ENCODE measurements at places on chromosomes 1 and 21. TPM values are rescaled to one million over a fixed set of nuclear protein-coding genes. Genes with fewer than 3 reads are reported as not detected.
A peak's percentile ranks its signal among the peaks of the same experiment; 100 is the strongest.

GRCh38 chr1:211731456-211732292 lies 56.3 kb upstream of the NEK2 start:
- H3K4me3 ChIP-seq, result no peak overlapping the region
- H3K36me3 ChIP-seq, result no peaks in the 10 kb centered on the region
- H3K27me3 ChIP-seq, result peaks cover 24% of the 10 kb centered on the region
- no peaks in the 10 kb centered on the region for H3K4me1 ChIP-seq
- no peak for DNase-seq
- no peak overlapping the region for H3K27ac ChIP-seq

GRCh38 chr1:224589006-224589405 lies 27.1 kb upstream of the CNIH3 start:
- no peaks in the 10 kb centered on the region for H3K36me3 ChIP-seq
- H3K27ac ChIP-seq, result no peak overlapping the region
- H3K4me3 ChIP-seq, result no peak overlapping the region
- DNase-seq, result no peak
- H3K4me1 ChIP-seq, result no peaks in the 10 kb centered on the region

DNA sequence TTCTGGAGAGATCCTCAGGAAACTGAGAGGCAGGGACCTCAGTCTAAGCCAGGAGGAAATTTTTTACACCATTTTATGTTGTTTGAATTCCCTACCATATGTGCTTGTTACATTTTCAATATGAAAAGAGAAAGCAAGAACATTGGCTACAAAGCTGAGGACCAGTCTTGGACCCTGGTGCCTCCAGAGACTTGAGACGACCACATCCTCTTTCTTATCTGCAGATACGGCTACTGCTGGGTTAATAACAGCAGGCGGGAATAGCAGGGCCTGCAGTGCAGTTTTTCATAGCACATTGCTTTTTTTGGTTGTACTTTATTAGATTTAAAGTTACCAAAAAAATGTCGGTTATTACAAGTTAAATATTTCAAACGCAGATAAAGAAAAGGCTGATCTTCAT lies 3.9 kb downstream of the KDM4A start:
- no peak for DNase-seq
- no peak overlapping the region for H3K4me3 ChIP-seq
- no peak overlapping the region for H3K27ac ChIP-seq

DNA sequence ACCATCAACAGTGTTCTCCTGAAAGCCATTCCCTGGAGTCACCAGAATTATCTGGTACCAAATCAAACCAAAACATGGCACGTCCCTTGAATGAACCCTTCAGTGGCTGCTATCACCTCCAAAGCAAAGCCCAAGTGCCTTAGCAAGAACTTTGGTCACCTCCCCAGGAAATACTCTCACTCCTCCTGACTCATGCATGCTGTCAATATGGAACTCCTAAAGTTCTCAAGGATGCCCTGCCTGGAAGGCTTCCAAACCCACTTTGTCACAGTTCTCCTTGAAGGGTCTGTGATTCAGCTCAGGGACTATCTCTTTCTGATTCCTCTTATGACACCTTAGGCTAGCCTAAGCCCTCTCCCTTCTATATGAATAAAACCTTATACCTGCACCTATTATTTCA lies 146.1 kb upstream of the RUNX1 start:
- no peaks in the 10 kb centered on the region for H3K36me3 ChIP-seq
- H3K27ac ChIP-seq, result no peak overlapping the region
- no peaks in the 10 kb centered on the region for H3K27me3 ChIP-seq
- no peak for DNase-seq
- no peak overlapping the region for H3K4me3 ChIP-seq

- no peaks in the 10 kb centered on the region for H3K36me3 ChIP-seq
- DNase-seq, result no peak
- no peaks in the 10 kb centered on the region for H3K27me3 ChIP-seq
- no peak overlapping the region for H3K4me3 ChIP-seq
- peaks cover 3% of the 10 kb centered on the region for H3K4me1 ChIP-seq
These were observed 13.7 kb upstream of the RPL5 start for GRCh38 chr1:92817986-92818764.

GRCh38 chr1:236865818-236866155 lies 70.7 kb downstream of the MTR start:
- peak overlapping the region; percentile 85 for H3K27ac ChIP-seq
- peaks cover 54% of the 10 kb centered on the region for H3K4me1 ChIP-seq
- H3K4me3 ChIP-seq, result no peak overlapping the region
- no peaks in the 10 kb centered on the region for H3K27me3 ChIP-seq

- DNase-seq, result no peak
- H3K36me3 ChIP-seq, result no peaks in the 10 kb centered on the region
- H3K27me3 ChIP-seq, result no peaks in the 10 kb centered on the region
- H3K4me1 ChIP-seq, result peaks cover 8% of the 10 kb centered on the region
These were observed 36.9 kb upstream of the BACH1 start for GRCh38 chr21:29261555-29262540.

DNA sequence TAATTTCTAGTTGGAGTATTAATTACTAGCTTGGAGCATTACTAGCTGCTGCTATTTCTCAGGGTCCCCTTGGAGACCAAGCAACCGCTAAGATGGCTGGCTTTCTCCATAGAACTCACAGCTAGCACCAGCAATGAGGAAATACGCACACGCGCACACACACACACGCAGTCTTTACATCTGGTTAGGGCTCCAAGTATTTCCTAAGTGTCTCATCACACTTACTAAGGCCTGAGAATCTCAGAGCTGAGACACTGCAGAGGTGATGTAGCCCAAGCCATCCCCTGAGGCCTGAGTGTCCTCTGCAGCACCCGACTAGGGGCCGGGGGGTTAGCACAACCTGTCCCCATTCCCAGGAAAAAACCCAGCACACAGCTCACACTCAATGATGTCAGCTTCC lies 42.5 kb downstream of the ITPKB start:
- no peak for DNase-seq
- no peak overlapping the region for H3K4me3 ChIP-seq
- H3K4me1 ChIP-seq, result peaks cover 94% of the 10 kb centered on the region
- H3K27me3 ChIP-seq, result no peaks in the 10 kb centered on the region

DNA sequence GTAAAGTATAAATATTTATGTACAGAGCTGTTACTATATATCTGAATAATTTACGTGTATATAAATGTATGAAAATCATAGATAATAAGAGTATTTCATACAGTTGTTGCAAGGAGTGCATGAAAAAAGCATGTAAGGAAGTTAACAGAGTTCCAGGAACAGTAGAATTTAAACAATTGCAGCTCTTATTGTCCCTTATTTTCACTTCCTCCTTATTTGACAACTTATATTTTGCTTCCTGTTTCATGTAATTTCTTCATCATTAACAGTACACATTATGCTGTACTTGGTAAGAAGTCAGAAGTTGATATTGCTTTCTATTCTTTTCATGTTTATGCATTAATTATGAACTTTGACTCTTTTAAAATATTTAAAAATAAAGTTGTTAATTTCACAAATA lies 681.5 kb downstream of the LRRIQ3 start:
- H3K27ac ChIP-seq, result no peak overlapping the region
- H3K36me3 ChIP-seq, result no peaks in the 10 kb centered on the region
- no peaks in the 10 kb centered on the region for H3K4me1 ChIP-seq
- no peak overlapping the region for H3K4me3 ChIP-seq
- DNase-seq, result no peak
- no peaks in the 10 kb centered on the region for H3K27me3 ChIP-seq

DNA sequence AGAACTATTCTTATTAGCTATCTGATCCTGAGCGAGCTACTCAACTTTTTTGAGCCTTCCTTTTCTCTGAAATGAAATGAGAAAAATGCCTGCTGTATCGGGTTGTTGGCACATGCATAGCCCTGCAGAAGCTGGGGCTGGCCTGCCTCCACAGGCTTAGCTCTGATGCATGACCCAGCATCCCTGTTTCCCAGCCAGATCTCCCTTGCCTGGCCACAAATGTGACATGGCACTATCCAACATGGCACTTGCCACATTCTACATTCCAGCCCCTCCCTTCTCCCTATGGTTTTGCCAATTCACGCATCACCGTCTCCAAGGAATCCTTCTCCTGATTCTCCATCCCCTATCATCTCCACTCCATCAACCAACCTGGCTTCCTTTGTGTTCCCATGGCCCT lies 13.8 kb downstream of the RNU5D-1 start:
- H3K27ac ChIP-seq, result no peak overlapping the region
- H3K4me1 ChIP-seq, result peaks cover 7% of the 10 kb centered on the region
- DNase-seq, result no peak
- H3K4me3 ChIP-seq, result no peak overlapping the region
- peaks cover 1% of the 10 kb centered on the region for H3K27me3 ChIP-seq

DNA sequence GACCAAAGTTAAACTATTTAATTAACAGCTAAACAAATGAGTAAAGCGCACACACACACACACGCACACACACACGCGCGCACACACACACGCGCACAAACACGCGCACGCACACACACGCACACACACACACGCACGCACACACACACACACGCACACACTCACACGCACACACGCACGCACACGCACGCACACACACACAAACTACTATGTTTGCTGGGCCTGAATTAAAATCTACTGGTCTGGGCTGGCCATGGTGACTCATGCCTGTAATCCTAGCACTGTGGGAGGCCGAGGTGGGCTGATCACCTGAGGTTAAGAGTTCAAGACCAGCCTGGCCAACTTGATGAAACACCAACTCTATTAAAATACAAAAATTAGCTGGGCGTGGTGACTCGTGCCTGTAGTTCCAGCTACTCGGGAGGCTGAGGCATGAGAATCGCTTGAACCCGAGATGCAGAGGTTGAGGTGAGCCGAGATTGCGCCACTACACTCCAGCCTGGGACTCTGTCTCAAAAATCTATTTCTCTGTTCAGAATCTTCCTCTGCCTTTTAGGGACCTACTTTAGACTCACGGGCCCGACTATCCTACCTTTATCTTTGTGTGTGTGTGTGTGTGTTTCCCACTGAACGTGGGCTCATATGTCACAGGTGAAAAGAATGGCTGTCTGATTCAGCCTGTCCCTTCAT lies 37.5 kb upstream of the DNAJC11 start:
- H3K36me3 ChIP-seq, result no peaks in the 10 kb centered on the region
- DNase-seq, result no peak
- peaks cover 20% of the 10 kb centered on the region for H3K27me3 ChIP-seq
- H3K27ac ChIP-seq, result no peak overlapping the region

GRCh38 chr1:213325482-213325881 lies 274.4 kb downstream of the RPS6KC1 start:
- H3K27me3 ChIP-seq, result no peaks in the 10 kb centered on the region
- DNase-seq, result no peak
- no peak overlapping the region for H3K27ac ChIP-seq
- H3K4me1 ChIP-seq, result no peaks in the 10 kb centered on the region
- H3K4me3 ChIP-seq, result no peak overlapping the region
- H3K36me3 ChIP-seq, result no peaks in the 10 kb centered on the region

GRCh38 chr1:224592636-224593582 lies 23.2 kb upstream of the CNIH3 start:
- H3K36me3 ChIP-seq, result no peaks in the 10 kb centered on the region
- H3K27me3 ChIP-seq, result no peaks in the 10 kb centered on the region

DNA sequence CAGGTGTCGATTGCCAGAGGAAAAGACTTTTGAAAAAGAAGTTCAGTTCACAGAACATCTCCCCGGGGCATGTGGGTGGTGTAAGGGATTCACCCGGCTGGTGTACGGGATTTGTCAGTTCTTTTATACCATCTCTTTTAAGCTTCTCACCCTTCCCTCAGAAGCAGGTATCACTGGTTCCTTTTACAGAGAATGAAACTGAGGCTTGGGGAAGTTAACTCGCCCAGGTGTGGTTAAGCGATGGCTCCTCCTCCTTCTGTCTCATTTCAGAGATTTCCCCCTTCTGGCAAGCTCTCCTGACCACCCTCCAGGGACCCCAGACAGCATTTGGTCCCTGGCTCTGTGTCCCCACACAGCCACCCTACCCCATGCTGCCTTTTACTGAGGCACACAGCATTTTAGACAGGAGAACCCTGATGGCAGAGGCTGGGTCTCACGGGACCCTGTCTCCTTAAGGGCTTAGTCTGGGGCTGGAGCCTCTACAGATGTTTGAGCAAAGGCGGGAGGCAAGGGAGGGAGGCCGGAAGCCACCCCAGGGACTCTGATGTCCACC lies 2.8 kb upstream of the ECE1 start:
- no peaks in the 10 kb centered on the region for H3K36me3 ChIP-seq
- peaks cover 70% of the 10 kb centered on the region for H3K4me1 ChIP-seq
- no peak for DNase-seq
- peak overlapping the region; percentile 90 for H3K27ac ChIP-seq
- H3K4me3 ChIP-seq, result peak overlapping the region; percentile 7

- DNase-seq, result no peak
- no peaks in the 10 kb centered on the region for H3K4me1 ChIP-seq
- H3K36me3 ChIP-seq, result no peaks in the 10 kb centered on the region
- H3K4me3 ChIP-seq, result no peak overlapping the region
- no peak overlapping the region for H3K27ac ChIP-seq
- H3K27me3 ChIP-seq, result no peaks in the 10 kb centered on the region
These were observed 218.8 kb downstream of the NTNG1 start for GRCh38 chr1:107359472-107360241.

DNA sequence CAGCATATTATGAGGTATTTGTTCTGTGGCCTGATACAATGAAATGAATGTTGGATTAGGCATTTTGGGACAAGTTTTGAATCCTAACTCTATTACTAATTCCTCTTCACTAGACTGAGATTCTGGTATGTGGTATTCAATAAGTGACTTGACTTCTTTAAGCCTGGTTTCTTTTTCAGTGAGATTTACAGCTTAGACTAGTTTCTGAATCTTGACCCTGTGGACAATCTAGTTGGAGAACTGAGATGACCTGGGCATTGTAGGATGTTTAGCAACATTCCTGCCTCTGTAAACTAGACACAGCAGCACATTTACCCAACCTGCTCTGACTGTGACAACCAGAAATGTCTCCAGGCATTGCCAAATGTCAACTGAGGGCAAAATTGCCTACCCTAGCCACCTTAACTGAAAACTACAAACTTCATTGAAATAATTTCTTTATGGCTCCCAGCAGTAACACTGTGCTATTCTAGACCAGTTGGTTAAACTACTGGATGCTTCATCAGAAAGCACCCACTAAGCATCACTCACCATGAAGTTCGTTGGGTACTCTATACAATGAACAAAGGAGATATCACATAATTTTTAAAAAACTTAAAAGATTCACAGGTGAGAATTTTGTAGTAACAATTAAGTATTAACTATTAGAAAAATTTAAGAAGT lies 16.8 kb downstream of the PTPRC start:
- H3K4me3 ChIP-seq, result no peak overlapping the region
- H3K4me1 ChIP-seq, result no peaks in the 10 kb centered on the region
- H3K36me3 ChIP-seq, result no peaks in the 10 kb centered on the region
- no peak overlapping the region for H3K27ac ChIP-seq
- H3K27me3 ChIP-seq, result no peaks in the 10 kb centered on the region
- DNase-seq, result no peak

- H3K27ac ChIP-seq, result no peak overlapping the region
- DNase-seq, result no peak
- H3K36me3 ChIP-seq, result no peaks in the 10 kb centered on the region
- H3K4me1 ChIP-seq, result peaks cover 17% of the 10 kb centered on the region
- peaks cover 84% of the 10 kb centered on the region for H3K27me3 ChIP-seq
These were observed 73.5 kb upstream of the CASZ1 start for GRCh38 chr1:10869933-10870332.

The TDRD5 gene
- not detected for total RNA-seq

The CA6 gene
- not detected for total RNA-seq

The PRRX1 gene
- total RNA-seq, result 74.7 TPM

The PLCH2 gene
- total RNA-seq, result 0.16 TPM

Data from left ventricle myocardium inferior (tissue), 1 donor.